ENCODE measurements at places on chromosomes 3 and 15. TPM values are rescaled to one million over a fixed set of nuclear protein-coding genes. Genes with fewer than 3 reads are reported as not detected.
A peak's percentile ranks its signal among the peaks of the same experiment; 100 is the strongest.

GRCh38 chr3:56856752-56857151, 55.0 kb upstream of the ARHGEF3 start:
- DNase-seq: no peak

- no peak for DNase-seq
Measured at GRCh38 chr15:101028321-101028720, 109.2 kb downstream of the LRRK1 start.

DNA sequence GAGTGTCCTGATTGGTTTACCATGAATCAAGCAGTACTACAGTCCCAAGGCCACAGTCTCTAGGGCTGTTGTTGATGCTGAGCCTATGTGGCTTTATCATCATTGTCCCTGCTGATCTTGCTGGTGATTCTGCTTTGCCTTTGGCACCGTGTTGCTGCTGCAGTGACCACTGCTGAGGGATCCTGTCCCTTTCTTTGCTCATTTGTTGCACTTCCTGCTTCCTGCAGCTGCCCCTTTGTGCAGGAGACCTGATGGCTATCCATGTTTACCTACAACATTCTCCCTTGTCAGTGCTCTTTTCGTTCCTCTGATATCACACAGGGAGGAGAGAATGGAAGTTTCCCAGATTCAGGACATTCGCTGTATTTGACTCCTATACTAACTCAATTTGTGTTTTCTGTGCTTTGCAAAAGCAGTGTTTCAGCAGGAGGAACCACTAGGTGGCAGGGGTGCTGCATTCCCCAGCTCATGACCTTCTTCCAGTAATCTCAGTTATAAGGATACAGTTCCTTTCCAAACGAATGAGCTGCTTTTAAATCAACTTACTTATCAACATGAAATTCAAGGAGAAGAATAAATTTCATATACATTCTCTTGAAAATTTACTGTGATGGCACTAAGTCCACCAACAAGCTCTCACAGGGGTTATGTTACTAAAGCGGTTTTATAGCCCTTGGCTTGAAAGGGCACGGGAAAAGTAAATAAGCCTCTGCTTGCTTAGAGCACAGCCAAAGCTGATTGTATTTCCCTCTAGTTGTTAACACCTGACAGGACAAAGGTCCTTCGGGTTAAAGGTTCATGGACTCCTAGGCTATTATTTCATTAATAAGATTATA, 9.7 kb upstream of the THUMPD3 start:
- peak; percentile 54 for DNase-seq

- no peak for DNase-seq
Measured at GRCh38 chr3:169869484-169870220, at the start of gene LRRC31. TSS of gene LRRC31 (minus strand) at chr3:169869935. CDS start at chr3:169869807, 128 bp downstream.

GRCh38 chr3:194364652-194365434, 4.7 kb downstream of the LRRC15 start:
- peak; percentile 73 for DNase-seq

- DNase-seq: no peak
Measured at GRCh38 chr3:66449411-66449974, 51.3 kb downstream of the LRIG1 start.

DNA sequence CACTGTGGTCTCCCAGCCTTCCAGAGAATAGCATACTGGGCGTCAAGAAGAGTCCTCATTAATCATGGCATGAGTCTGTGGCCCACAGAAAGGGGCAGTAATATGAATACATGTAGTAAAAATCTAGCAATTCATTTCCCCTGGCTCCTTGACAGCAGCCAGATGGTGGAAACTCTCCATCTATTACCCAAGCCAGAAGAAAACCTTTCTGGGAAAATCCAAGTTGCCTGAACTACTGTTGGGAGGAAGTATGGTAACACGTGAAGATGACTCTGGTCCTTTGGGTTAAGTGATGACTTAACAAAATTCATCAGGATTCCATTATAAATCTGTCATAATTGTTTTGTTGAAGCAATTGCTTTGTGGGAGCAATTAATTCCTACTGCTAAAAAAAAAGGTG, 530.5 kb downstream of the FHIT start:
- DNase-seq: no peak

MSL2 gene
- 22.6 TPM for total RNA-seq

FAN1 gene
- total RNA-seq: 13.5 TPM

- DNase-seq: no peak
Measured at GRCh38 chr3:115165701-115166100, 18.6 kb upstream of the ZBTB20 start.

DNA sequence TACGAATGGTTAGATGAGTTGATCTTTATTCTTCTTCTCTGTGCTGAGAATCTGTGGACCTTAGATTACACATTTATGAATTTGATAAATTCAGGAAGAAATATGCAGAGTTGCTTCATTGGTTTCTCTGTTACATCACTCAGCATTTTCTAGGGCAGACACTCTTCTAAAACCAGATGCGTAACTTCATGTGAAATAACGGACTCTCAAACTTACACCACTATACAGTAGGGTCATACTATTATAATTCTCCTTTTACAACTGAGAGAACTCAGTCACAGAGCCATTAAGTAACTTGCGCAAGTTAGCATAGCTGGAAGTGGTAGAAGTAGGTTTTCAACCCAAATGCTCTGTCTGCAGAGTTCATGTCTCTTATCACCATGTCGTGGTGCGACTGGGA, 5.7 kb downstream of the TMEM207 start:
- DNase-seq: no peak

DNA sequence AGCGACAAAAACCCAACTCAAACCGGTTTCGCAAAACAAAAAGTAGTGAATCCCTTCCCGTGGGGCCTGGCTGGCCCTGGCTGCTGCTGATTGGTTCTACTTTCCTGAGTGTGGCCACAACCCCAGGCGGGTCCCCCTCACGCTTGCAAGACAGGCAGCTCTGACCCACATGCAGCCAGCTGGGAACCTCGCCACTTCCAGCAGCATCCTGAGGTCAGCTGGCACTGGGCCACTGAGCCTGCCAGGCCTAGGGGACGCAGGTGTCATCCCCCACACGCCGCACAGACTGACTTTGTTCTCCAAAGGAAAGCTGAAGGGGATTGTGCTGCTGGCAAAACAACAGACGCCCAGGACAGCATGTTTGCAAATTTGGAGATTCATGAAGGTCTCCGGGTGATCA, 111.1 kb downstream of the TPRA1 start:
- peak; percentile 59 for DNase-seq

DNA sequence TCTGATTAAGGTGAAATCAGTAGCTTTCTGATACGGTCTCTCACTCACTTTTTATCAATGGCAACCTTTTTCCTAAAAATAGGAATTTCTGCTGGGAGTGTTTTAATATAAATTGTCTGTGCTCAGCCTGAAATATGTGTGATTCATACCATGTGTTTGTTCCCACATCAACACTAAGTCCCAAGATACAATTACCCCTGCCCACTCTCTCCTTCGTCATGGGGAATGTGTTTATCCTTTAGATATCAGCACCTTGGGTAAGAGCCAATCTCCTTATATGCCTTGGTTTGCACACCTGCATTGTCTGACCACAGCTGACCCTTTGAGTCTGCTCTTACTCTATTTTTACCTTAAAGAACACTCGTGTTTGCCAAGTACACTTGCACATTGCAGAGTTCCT, 356.4 kb downstream of the LPP start:
- DNase-seq: no peak

DNA sequence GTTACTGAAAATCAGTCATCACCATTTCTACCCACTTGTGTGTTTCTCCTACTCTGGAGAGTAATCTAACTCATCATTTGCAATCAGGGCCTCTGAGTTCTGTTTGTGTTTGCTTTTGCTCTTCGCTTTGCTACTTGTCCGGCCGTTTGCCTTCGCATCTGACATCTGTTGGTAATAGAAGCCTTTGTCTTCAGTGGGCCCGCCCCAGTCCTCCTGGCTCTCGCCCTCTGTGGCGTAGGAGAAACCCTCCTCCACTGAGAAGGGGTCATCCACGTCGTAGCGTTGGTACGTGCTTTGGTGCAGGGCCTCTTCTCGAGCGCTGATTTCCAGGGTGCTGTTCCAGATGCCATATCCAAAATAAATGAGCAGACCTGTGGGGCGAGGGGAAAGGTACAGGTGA, 48.3 kb downstream of the CLDN11 start:
- DNase-seq: no peak

Measured in psoas muscle (tissue), 8 donors.